ENCODE measurements at places on chromosomes 5 and 9. TPM values are rescaled to one million over a fixed set of nuclear protein-coding genes. Genes with fewer than 3 reads are reported as not detected.

DNA sequence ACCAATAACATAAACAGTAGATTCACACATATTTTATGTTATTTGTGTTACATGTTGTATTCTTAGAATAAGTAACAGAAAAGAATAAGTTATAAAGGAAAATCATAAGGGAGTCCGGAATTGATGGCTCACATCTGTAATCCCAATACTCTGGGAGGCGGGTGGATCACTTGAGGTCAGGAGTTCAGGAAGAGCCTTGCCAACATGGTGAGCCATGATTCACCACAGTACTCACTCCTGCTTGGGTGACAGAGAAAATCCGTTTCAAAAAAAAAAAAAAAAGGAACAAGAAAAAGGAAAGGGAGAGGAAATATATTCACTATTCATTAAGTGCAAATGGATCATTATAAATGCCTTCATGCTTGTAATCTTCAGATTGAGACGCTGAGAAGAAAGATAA is 533.3 kb upstream of the CDH9 start:
- H3K36me3 ChIP-seq, result no peaks in the 10 kb centered on the region
- H3K4me3 ChIP-seq, result no peak overlapping the region
- H3K27ac ChIP-seq, result no peak overlapping the region
- H3K27me3 ChIP-seq, result no peaks in the 10 kb centered on the region

GRCh38 chr9:24381205-24381604 is 164.5 kb downstream of the IZUMO3 start:
- no peak overlapping the region for H3K27ac ChIP-seq
- H3K27me3 ChIP-seq, result no peaks in the 10 kb centered on the region
- no peaks in the 10 kb centered on the region for H3K4me1 ChIP-seq
- H3K36me3 ChIP-seq, result no peaks in the 10 kb centered on the region

DNA sequence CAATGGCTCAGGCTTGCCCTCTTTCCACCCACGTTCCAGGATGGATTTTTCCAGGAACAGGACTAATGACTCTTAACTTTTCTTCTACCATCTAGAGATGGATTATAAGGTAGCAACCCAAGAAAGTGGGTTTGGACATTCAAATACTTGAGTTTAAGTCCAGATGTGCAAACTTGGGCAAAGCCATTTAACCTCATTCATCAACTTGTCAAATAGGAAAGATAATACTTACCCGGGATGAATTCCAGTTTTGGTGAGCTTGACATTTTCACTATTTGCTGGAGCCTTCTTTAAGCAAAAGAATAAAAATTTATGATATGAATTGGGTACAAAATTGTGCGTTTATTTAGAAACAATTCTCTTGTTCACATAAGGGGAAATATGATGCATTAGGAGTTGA is 44.3 kb upstream of the ZBED3 start:
- H3K36me3 ChIP-seq, result no peaks in the 10 kb centered on the region
- DNase-seq, result no peak
- H3K4me3 ChIP-seq, result no peak overlapping the region
- H3K4me1 ChIP-seq, result peaks cover 3% of the 10 kb centered on the region
- H3K27ac ChIP-seq, result no peak overlapping the region

- no peak for DNase-seq
- no peak overlapping the region for H3K27ac ChIP-seq
- no peaks in the 10 kb centered on the region for H3K36me3 ChIP-seq
- peaks cover 3% of the 10 kb centered on the region for H3K4me1 ChIP-seq
Measured at GRCh38 chr5:91950328-91950727, 567.2 kb upstream of the ARRDC3 start.

DNA sequence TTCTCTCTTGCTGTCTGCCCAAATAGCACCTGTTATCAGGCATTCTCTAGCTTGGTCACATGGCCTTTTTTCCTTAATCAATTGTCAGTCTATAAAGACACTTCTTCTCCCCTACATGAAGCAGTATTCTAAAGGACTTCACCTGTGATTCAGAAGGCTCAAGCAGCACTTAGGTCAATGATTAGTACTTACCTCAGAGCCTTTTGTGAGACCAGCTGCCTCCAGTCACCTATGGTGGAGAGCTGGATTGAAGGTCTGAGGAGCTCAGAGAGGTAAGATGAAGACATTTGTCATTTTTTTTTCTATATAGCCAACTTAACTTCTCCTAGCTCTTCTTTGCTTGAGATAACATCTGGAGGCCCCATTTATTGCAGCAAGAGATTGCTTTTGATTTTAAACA is 278.3 kb upstream of the PCSK5 start:
- H3K27me3 ChIP-seq, result peaks cover 6% of the 10 kb centered on the region
- no peak for DNase-seq
- no peaks in the 10 kb centered on the region for H3K36me3 ChIP-seq
- H3K4me1 ChIP-seq, result no peaks in the 10 kb centered on the region

- no peaks in the 10 kb centered on the region for H3K4me1 ChIP-seq
- H3K4me3 ChIP-seq, result no peak overlapping the region
- peaks cover 12% of the 10 kb centered on the region for H3K27me3 ChIP-seq
- no peak for DNase-seq
Measured at GRCh38 chr5:32572778-32573480, 12.4 kb upstream of the SUB1 start.

CA9 gene
- 1.2 TPM for total RNA-seq

ZBTB26 gene
- 11.2 TPM for total RNA-seq

TMEM252 gene
- not detected for total RNA-seq

MLANA gene
- total RNA-seq, result not detected

DPYSL3 gene
- not detected for total RNA-seq

F2RL2 gene
- total RNA-seq, result not detected
